ENCODE measurements at places on chromosomes 2 and 18.

DNA sequence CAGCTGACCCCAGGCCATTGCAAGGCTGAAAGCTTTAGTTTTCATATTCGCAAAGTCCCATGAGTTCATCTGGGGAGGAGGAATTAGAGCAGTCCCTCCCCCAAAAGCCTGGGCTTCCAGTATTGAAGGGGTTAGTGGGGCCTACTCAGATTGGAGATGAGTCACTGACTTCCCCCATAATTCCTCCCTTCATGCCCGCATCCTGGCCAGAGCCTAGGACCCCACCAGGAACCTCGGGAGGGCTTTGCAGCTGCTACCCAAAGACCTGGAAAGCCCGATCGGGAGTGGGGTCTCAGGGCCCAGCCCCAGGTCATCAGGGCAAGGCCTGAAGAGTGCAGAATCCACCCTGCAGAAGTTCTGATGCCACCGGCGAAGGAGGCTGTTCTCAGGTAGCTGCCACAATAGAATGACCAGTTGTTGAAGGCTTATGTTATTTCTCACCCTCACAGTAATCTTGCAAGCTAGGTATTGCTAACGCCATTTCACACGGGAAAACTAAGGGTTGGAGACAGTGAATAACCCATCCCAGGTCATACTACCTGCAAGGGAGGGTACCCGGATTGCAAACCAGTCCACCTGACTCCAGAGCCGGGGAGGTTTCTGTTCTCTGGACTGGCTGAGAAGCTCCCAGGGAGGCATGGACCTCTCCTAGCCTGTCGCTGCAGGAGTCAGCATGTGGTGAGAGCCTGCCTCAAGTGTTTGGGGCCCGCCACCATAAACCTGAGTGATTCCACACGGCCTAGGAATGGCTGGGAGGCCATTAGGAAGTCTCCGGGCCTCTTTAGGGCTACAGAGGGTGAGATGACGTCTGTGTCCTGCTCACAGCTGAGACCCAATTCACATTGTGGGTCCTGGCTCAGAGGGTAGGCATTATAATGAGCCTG lies 5.8 kb upstream of the ARID5A start:
- no peak for DNase-seq

DNA sequence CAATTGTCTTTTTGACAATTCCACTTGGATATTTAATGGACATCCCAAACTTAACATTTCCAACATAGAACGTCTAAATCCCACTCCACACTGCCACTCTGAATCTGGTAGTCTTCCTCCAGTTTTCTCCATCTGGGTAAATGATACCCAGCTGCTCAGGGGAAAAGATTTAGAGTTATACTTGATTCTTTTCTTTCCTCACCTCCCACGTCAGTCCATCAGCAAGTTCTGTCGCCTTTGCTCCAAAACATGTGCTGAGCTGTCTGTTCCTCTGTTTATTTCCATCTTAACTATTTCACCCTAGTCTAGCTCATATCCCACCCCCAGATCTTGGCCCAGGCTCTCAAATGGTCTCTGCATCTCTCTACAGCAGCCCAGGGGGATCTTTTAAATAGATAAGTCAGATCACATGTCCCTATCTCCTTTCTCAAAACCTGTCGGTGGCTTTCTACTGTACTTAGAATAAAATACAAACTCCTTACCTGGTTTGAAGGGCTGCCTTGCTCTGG lies 43.4 kb upstream of the GMCL1 start:
- no peak for DNase-seq

- DNase-seq, result no peak
Observed at GRCh38 chr2:28638102-28638501, 113.5 kb upstream of the PPP1CB start.

GRCh38 chr2:126303113-126303512 lies 352.8 kb upstream of the GYPC start:
- DNase-seq, result no peak

DNA sequence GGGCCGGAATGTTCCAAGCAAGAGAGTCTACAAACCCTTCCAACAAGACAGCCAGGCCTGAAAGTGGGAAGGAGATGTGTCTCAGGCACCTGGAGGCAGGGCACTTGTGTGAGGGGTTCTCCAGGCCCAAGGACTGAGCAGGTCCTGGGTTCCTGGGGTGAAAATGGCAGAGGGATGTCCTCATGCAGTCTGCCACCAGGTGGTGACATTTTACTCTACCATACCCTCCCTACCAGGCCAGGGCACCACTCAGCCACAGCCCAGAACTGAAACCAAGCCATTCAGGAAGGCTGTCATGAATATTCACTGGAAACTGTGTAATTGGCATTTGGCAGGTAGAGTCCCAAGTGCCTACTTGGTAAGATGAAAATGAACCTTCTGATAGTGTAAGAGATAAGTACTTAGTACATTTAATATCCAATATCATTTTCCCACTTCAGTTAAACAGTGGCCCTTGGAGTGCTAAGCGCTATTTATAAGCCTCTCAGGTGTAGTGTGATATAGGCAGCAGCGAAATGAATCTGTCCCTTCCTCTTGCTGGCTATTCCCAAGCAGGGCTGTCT lies 185.1 kb downstream of the MYO5B start:
- peak; percentile 26 for DNase-seq

DNA sequence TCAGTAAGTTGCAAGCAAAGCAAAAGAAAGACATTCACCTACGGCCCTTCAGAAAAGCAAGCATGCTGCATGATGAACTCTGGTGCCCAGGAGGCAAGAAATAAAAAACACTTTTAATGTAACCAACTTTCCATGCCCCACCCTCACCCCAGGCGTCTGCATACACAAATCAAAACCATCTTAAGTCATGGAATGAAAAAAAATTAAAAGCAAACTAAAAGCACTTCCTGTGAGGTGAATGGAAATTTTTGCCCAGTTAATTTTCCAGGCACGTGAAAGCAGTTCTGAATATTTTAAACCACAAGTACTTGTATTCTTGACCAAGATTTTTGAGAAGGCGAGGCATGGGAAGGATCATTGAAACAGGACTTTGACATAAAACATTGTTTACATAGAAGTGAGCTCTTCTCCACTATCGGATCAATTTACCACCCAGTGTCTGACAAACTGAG lies 2.5 kb upstream of the ICOS start:
- peak; percentile 36 for DNase-seq

- no peak for DNase-seq
Observed at GRCh38 chr2:238496756-238497609, 70.3 kb downstream of the ASB1 start.

DNA sequence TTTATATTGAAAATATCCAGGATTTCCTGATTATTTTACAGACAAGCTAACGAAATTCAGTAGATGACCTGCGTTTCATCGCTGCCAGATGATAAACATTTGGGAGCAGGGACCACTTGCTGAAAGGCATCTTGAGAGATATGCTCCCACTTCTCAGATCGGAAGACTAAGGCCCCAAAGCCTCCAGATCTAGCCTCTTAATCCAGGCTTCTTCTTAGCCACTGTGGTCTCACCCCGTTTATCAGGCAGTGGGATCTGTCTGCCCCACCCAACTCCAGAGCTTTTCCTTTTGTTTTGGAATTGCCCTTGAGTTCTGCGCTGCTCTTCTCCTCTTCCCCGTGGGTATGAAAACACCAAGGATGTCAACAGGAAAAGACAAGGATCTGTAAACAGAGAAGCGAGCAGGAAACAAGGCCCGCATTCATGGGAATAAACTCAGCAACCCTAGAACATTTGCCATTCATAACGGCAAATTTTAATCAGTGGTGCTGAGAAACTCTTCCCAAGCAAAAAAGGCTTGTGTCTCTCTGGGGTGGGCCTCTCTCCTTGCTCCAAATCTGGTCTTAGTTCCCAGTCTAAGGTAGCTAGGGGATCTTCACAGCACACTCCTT lies 21.4 kb downstream of the MYL12B start:
- DNase-seq, result no peak

- no peak for DNase-seq
Observed at GRCh38 chr2:23660237-23660636, 266.7 kb downstream of the ATAD2B start.

DNA sequence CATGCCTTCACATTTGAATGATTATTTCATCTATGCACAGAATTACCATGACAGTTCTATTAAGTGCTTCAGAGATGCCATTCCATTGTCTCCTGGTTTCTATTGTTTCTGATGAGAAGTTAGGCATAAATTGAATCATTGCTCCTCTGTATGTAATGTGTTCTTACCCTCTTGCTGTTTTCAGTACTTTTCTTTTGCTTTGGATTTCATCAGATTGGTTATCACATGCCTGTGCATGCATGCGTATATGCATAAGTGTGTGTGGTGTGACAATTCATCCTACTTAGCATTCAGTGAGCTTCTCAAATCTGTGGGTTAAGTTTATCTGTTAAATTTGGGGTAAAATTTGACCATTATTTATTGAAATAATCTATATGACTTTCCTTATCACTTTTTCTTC lies 263.3 kb upstream of the RND3 start:
- no peak for DNase-seq

GRCh38 chr18:61822879-61823278 lies 69.9 kb downstream of the RNF152 start:
- no peak for DNase-seq

DNA sequence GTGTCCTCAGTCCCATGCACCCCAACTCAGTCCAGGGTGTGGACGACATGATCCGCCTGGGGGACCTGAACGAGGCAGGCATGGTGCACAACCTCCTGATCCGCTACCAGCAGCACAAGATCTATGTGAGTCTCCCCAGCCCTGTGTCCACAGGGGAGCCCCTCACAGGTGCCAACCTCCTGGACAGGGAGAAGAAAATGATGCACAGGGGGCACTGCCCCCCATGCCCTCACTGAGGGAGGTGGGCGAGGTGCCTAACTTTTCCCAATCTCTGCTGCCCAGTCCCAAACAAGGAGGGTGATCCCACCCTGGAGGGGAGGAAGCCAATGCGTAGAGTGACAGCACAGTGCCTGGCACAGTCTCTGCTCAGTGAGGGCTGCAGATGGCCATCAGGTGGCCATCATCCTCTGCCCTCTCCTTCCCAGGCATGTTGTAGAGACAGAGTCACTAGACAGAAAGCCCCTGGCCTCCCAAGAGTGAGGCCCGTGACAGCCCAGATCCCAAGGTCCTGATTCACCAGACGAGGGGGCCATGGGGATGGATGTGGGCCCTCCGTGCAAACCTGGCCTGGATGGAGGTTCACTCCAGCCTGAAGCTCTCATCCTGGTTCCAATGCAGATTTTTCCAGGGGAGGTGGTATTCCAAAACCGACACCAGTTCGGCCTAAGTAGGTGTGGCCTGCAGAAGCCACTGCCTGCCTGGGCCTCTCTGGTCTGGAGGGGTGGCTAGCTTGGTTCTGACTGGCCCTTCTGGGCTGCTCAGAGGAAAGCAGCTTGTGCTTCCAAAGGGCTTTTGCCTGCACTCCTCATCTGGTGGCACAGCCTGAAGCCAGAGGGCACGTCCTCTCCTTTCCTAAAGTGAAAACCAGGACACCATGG lies 30.0 kb downstream of the MYO7B start:
- DNase-seq, result no peak

DNA sequence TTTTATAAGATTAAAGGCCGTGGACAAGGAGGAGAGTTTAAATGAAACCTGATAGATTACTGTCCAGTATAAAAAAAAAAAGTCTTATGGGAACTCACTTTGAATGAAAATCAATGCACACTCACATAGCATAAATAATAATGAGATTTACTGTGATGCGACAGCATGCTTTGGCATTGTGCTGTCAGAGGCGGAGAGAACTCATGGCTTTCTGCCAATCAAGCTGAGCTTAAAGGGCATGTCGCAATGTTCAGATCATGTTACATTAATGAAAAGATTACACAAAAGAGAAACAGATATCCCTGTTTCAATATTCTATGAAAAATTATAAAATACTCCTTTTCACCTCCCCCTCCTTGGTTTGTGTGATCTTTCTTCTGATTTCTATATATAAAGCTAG lies 310.8 kb downstream of the ERBB4 start:
- DNase-seq, result no peak

- no peak for DNase-seq
Observed at GRCh38 chr2:65870826-65871225, 438.4 kb upstream of the SPRED2 start.

- no peak for DNase-seq
Observed at GRCh38 chr2:207734264-207734635, 22.8 kb downstream of the CCNYL1 start.

DNA sequence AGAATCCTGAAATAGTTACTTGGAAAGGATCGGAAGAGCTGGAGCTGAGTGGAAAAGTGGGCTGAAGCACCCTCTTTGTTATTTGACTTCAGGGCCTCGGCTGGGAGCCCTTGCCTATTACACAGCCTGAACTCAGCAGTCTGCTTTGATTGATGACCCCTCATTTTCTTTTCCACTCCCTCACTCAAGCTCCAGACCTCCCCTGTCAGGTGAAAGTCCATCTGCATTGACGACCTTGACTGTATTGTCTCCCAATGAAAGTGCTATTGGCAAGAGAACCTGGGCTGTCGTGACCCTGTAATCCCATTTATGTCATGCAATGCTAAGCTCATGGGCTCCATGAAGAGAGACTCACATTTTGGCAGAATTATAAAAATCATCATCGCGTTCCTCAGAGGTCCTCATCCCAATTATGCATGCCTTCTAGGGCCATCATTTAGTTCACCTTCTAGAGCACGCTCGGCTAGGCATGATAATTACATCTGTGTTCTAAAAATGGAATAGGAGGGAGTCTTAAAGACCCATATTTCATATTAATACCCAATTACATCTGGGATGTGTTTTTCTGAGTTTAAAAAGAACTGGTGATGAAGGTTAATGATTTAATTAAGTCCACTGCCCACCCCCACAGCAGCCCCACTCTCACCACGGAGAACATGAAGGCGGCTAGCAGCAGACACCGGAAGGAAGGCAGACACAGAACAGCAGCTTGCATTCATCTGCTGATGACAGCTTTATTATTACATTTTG lies 472.5 kb downstream of the PID1 start:
- no peak for DNase-seq

DNA sequence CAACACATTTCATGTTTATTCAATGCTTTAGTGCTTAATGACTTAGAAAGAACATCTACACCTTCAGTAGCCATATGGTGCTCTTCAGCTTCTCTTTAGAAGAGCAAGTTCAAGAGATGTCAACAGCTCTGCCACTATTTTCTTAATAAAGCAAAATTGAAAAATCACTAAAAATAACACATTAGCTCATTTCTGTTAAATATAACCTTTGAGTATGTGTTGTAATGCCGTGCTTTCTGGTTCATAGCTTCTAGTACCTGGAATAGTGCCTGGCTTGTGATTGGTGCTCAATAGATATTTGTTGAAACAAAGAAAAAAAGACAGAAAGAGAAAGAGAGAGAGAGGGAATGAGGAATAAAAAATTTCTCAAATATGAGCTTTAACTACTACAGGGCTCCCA lies 349.8 kb upstream of the SPRED2 start:
- no peak for DNase-seq

- no peak for DNase-seq
Observed at GRCh38 chr2:157866202-157866601, 9.9 kb downstream of the ACVR1 start.

GRCh38 chr18:3451183-3451988 lies 1.4 kb downstream of the TGIF1 start:
- peak; percentile 93 for DNase-seq

- no peak for DNase-seq
Observed at GRCh38 chr2:16693854-16694253, 28.2 kb upstream of the CYRIA start.

All from stimulated activated CD4-positive, alpha-beta T cell treated with anti-CD3 and anti-CD28 coated beads, Interleukin-4, amount 100 ng/mL, for 4 hours (primary cell).